ENCODE measurements at places on chromosomes 7 and 10.

DNA sequence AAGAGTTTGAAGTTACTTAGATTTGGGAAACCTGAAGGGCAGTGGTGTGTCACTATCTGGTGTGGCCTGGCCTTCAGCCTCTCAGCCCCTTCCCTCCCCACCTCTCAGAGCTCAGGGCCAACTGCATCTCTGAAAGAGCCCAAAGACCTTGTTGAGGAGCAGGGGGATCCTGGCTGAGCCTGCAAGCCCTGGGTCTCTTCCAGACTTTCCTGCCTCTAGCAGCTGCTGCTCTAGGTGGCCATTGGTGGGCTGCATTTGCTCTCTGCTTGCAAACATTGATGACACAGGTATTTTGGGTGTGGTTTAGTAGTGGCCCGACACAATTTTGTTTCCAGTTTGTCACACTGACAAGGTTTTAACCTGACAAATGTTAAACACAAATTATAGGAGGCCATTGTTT is 3.1 kb upstream of the UPP1 start:
- DNase-seq, result no peak

GRCh38 chr10:32887481-32887880 is 70.5 kb downstream of the ITGB1 start:
- no peak for DNase-seq

GRCh38 chr10:31836569-31837406 is 91.8 kb downstream of the ARHGAP12 start:
- DNase-seq, result no peak

GRCh38 chr7:36387435-36388231 is 2.0 kb upstream of the ANLN start:
- DNase-seq, result no peak

DNA sequence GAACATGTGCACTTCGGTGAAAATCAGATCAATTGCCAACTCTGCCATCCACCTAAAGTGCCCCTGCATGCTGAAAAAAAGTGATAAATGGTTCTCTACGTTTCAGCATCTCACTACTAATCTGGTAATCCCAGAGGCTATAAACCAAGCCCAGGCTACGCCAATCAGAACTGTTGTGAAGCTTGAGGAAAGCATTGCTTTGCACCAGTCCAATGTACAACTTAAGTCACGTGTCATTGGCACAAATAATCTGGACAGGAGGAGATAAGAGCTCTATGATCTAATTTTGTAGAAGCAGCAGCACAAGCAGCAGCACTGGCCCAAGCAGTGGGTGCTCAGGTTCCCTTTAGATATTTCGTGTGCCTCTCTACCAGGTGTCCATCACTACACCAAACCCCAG is 4.4 kb upstream of the EGR2 start:
- no peak for DNase-seq

GRCh38 chr7:39720586-39720985 is 97.2 kb downstream of the RALA start:
- DNase-seq, result no peak

- DNase-seq, result no peak
Measured at GRCh38 chr10:95295031-95295755, 4.4 kb upstream of the PDLIM1 start.

- no peak for DNase-seq
Measured at GRCh38 chr7:27897001-27897400, 157.0 kb downstream of the TAX1BP1 start.

DNA sequence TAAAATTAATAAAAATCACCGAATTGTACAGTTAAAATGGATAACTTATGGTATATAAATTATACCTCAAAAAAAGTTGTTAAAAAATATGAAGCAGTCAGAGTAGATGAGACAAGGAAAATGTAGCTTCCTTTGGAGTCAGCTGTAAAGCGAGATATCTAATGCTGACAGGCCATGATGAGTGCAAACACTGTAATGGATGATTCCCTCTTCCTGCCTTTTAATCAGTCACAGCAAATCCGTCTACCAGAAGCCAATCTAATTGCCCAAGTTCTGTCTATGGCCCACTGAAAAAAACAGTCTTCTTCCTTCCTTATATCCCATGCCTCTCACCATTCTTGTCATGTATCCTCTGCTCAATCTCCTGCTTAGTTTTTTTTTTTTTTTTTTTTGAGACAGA is 59.9 kb upstream of the DNAJB12 start:
- DNase-seq, result no peak

DNA sequence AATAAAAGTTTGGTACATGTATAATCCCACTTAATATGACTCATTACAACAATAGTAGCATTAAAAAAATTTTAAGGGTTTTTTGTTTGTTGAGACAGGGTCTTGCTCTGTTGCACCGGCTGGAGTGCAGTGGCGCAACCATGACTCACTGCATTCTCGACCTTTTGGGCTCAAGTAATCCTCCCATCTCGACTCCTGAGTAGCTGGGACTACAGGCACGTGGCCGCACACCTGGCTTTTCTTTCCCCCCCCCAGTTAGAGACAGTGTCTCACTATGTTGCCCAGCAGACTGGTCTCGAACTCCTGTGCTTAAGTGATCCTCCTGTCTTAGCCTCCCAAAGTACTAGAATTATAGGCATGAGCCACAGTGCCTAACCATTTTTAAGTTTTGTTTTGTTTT is 40.7 kb downstream of the KMT2C start:
- DNase-seq, result no peak

DNA sequence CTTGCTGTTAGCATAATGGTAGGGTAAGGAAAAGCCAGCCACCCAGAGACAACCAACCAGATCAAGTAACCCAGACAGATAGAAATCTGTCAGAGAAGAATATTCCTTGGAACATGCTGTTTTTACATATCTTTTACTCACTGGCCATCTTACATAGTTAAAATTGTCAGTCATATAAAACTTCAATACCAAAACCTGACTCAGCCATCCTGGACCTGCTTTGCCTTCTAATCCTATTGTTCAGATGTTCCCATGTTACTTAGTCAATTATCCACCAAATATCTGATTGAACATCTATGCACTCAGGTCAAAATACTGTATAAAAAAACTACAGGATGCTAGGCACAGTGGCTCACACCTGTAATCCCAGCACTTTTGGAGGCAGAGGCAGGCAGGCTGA is 466.5 kb upstream of the NRP1 start:
- DNase-seq, result no peak

DNA sequence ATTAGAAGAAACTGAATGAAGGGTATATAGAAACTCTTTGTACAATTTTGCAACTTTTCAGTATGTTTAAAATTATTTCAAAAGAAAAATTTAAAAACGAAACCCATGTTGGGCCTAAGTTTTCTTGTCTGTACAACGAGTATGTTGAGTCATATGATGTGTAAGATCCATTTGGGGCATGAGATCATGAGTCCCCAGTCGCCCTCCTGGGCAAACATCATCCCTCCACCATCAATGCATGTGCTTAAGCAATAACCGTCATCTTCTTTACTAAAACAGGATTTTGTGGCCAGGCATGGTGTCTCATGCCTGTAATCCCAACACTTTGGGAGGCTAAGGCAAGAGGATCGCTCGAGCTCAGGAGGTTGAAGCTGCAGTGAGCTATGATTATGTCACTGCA is 54.2 kb upstream of the CDCA7L start:
- no peak for DNase-seq

Data from NCI-H446 (cell line).